ENCODE measurements at places on chromosomes 1 and 21.

DNA sequence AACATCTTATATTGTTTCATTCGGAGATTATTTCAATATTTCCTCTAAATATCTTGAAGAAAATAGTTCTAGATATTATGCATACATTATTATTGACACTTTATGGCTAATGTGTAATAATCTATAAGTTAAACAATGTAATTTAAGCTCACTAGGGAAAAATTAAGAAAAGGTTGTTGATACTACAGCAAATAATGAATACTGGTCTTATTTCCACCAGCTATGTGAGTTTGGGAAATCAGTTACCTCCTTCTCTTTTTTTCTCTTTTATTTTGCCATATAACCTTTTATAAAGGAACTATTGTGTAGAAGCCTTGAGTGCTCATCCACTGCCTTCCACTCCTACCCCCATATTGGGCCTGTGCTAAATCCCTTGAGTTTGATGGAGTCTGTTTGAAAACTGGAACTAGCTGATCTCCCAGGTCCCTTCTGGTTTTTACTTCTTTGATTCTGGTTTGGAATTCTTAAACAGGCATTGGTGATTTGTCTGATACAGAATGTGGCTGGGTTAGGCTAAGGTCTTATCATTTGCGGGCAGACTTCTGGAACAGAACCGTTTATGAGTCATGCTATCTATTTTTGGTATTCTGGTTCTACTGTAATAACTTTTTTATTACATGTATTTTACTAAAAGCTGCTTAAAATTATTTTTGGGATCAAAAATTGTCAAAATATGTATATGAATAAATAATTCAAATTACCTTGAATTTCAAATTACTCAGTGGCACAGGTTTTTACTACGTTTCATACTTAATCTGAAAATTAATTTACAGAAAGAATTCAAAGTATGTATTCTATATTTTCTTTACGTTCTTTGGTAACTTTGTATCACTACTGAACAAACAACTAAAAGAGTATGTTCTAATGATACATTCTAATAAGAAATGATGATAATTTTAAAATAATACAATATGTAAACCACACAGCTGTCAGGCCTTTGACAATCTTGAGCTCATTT is 5.0 kb upstream of the CDC14A start:
- DNase-seq = no peak

DNA sequence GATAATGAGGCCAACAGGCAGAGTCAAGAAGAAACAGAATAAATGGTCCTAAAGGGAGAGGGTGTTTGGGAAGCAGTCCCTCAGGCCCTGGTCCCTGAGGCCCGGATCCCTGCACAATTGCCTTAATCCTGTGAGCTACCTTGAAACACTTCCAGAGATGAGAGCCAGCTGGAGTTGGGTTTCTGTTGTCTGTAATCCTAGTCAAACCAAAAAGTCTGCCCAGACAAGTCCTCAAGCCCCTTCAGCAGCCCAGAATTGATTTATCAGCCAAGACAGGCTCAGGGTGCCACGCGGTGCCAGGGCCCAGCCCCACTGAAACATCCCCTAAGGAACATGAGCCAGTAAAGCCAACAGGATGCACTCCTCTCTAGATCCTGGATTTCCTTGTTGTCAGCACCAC is 16.4 kb upstream of the CLSTN1 start:
- no peak for DNase-seq

DNA sequence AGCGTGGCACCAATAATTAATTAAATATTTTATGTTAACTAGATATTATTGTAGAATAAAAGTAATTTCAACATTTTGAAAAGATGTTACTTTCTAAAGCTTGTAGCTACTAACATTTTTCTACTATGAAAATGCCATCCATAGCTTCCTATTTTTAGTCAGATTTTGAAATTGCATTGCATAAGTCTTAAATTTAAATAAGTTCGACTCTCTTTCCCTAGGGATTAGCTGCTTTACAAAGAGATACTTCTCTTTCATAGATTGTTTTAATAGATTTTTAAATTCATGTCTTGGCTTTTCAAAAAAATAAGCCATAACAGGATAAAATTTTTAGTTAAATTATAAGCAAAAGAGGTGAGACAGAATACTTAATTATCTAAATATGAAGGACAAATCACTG is 1279.6 kb downstream of the KCNT2 start:
- no peak for DNase-seq

- no peak for DNase-seq
Measured at GRCh38 chr1:70090141-70090540, 115.2 kb downstream of the LRRC40 start.

DNA sequence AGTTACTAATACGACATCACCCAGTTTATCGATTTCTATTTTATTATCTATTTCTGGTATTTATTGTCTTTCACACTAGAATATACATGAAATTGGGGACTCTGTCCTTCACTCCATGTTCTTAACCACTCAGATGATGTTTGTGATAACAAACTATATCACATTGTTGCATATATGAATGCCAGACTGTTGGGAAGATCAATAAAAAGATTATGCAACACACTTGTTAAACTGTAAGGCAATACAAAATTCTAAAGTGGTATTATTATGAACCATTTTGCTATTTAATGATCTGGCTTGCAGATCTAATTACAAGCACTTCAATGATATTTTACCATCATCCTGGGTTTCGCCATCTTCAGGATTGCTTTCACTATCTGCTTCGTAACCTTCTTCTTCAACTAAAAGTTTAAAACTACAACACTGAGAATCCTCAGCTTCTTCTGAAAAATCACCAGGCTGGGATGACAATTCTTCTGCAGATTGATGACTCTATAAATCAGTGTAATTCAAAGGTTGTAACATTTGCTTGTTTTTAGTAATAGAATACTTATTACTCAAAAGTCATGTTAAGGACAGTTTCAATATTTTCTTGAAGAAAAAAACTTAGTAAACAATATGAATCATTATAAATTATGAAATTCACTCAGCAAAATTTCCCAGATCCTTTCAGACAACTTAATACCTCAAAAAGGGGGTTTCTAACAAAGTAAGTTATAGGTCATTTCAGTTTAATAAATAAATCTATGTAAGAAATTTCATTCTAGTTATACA is 63.9 kb downstream of the LYST start:
- no peak for DNase-seq

DNA sequence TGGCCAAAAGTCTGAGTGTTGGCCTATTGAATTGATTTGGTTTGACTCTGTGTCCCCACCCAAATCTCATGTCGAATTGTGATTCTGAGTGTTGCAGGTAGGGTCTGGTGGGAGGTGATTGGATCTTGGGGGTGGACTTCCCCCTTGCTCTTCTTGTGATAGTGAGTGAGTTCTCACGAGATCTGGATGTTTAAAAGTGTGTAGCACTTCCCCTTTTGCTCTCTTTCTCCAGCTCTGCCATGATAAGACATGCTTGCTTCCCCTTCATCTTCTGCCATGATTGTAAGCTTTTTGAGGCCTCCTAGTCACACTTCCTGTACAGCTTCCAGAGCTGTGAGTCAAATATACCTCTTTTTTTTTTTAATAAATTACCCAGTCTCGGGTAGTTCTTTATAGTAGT is 297.1 kb upstream of the ZRANB2 start:
- no peak for DNase-seq

DNA sequence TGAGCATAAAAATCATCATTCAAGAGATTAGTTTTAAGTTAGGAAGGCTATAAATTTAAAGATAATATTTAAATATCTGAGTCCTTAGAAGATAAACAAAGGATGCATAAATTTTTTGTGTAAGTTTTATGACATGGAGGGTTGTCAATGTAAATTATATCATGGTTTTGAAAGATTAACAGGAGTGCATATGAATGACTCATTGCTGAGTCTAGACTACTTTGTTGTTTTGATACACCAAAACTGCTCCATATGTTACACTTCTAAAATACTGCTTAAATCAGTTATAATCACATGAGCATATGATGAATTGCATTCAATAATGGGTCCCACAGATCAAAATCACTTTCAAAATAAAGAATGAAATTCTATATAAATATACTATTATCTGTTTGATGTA is 312.5 kb downstream of the KCNT2 start:
- DNase-seq = no peak

- no peak for DNase-seq
Measured at GRCh38 chr1:208820580-208821212, 576.5 kb upstream of the PLXNA2 start.

- no peak for DNase-seq
Measured at GRCh38 chr1:41673806-41674205, 189.3 kb upstream of the EDN2 start.

DNA sequence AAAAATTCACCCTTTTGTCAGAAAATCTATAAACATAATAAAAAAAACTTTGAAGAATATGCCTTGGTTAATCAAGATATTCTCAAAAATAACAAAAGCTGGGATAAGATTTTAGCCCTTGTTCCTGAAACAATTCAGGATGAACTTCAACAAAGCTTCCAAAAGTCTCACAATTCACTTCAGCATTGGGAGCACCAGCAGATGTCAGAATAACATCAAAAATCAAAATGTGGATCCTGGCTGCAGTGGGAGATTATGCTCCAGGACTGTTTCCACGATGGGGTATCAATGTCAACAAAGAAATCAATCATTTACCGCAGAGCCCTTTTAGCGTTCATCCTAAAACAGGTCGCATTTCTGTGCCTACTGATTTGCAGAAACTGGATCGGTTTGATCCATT is 35.2 kb downstream of the ZNF670 start:
- DNase-seq = no peak

- DNase-seq = no peak
Measured at GRCh38 chr1:65493802-65494201, 73.3 kb downstream of the LEPR start.

- DNase-seq = no peak
Measured at GRCh38 chr1:160491017-160491416, 32.0 kb downstream of the SLAMF6 start.

DNA sequence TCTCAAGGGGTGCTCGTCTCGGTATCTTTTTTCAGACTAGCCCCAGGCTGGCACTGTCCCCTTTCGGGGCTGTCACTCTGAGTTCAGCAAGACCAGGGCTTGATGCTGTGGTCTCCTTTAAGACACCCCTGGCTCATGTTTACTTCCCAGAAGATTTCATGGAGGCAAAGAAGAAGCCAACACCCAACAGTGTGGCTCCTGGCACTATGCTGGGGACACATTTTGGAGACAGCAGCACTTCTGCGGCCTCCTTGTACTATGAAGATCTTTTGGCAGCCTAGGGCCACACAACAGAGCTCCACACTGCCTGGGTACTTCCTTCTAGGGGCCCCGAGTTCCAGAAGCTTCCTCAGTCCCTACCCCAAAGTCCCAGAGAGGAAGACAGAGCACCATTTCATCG is 24.6 kb downstream of the ECE1 start:
- no peak for DNase-seq

GRCh38 chr1:7388488-7389185 is 382.5 kb upstream of the VAMP3 start:
- no peak for DNase-seq
